ENCODE measurements at places on chromosomes 12 and 14.

DNA sequence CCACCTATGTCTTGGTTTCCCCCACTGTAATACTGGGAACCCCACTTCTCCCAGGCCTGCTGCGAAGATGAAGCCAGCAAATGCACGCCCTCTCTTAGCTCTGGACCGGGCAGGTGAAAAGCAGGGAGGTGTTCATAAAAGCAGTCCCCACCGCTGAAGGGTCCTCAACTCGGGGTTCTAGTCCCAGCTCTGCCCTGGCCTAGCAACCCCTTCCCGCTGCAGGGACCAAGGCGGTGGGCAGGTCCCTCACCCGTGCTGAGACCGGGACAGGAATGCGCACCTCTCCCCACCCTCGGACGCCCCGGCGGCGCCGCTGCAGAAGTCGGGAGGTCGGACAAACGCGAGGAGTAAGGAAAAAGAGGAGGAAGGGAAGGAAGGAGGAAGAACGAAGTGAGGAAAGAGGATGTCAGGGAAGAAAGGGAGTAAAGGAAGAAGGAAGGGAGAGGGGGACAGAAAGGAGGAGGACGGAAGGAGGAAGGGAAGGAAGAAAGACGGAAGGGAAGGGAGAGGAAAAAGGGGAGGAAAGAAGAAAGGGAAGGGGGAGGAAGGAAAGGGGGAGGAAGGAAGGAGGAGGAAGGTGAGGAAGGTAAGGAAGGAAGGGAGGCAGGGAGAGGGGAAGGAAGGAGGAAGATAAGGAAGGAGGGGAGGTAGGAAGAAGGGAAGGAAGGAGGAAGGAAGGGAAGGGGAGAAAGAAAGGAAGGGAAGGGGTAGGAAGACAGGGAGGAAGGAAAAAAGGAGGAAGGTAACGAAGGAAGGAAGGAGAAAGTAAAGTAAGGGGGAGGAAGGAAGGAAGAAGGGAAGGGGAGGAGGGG is 701 bp downstream of the SPRING1 start:
- DNase-seq: no peak

- no peak for DNase-seq
Observed at GRCh38 chr14:105484069-105484996, 2.4 kb upstream of the CRIP1 start.

DNA sequence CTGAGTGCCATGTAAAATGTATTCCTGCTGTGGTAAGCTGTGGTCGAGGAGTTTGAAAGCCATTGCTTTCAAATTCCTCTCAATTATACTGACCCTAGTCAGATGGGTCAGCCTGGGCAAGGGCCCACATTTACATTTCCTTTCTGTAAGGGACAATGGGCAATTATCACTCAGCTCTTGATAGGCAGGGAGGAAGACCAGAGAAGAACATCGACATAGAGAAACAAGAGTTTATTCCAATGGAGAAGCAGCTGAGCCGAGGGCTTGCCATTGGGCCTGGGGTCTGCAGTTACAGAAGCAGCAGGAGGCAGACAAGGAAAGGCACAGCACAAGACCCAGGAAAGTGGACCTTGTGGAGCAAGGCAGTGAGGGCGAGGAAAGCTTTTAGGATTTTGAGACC is 9.7 kb downstream of the NRIP2 start:
- DNase-seq: no peak

DNA sequence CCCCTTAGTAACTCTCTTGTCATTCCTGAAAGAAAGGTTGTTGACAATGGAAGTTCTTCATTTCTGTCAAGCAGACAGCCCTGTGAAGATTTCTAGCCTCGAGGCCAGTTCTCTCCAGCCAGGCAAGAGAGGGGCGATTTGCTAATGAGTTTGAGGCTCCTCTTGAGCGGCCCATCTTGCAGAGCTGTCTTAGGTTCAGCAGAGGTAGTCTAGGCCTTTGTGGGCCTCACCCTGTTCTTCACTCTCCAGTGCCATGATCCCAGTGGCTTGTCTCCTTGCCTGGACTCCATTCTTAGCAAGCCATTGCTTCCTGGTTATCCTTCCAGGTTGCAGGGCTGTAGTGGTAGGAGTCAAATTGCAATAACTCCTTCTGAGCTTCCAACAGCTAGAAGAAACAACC is 9.7 kb downstream of the TPH2 start:
- no peak for DNase-seq

- DNase-seq: no peak
Observed at GRCh38 chr12:50354908-50355307, 41.5 kb downstream of the FAM186A start.

- no peak for DNase-seq
Observed at GRCh38 chr14:75888945-75889344, 92.8 kb downstream of the TGFB3 start.

GRCh38 chr12:32783029-32783428 is 27.3 kb upstream of the YARS2 start:
- no peak for DNase-seq

DNA sequence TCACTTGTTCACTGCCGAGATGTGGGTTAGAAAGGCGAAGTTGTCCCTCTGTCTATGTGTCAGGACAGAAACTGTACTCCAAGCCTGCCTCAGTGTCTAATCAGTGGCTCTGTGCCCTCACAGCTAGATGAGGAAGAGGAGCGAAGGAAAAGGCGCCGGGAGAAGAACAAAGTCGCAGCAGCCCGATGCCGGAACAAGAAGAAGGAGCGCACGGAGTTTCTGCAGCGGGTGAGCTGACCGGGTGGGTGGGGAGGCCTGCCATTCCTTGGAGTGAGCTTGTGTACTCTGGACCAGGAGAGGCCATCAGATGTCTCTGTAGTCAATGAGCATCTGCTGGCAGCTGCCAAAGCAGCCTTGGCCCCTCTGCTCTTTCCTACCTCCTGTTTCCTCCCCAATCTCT is 33.5 kb downstream of the JDP2 start:
- DNase-seq: no peak

GRCh38 chr12:93573552-93574223 is 1.2 kb downstream of the SOCS2 start:
- no peak for DNase-seq

- DNase-seq: no peak
Observed at GRCh38 chr14:94500264-94500663, 9.0 kb downstream of the SERPINA12 start.

DNA sequence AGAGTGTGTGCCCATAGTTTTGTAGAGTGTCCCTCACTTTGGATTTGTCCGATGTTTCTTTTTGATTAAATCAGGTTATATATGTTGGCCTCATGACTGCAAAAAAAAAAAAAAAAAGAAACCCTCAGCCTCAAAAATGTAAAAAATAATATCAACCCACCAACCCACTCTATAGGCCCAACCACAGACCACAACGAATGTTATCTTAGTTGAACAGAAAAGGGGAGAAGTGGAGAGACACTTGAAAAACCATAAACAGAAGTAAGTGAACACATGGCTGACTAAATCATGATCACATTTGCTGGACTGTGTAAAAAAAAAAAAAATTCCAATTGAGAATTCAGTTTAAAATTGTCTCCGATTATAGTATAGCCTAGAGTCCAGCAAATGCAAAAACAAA is 45.5 kb upstream of the ST8SIA1 start:
- DNase-seq: no peak

- DNase-seq: no peak
Observed at GRCh38 chr14:94897082-94897481, 127.2 kb upstream of the GSC start.

- DNase-seq: no peak
Observed at GRCh38 chr14:74913393-74913910, 9.6 kb downstream of the RPS6KL1 start.

DNA sequence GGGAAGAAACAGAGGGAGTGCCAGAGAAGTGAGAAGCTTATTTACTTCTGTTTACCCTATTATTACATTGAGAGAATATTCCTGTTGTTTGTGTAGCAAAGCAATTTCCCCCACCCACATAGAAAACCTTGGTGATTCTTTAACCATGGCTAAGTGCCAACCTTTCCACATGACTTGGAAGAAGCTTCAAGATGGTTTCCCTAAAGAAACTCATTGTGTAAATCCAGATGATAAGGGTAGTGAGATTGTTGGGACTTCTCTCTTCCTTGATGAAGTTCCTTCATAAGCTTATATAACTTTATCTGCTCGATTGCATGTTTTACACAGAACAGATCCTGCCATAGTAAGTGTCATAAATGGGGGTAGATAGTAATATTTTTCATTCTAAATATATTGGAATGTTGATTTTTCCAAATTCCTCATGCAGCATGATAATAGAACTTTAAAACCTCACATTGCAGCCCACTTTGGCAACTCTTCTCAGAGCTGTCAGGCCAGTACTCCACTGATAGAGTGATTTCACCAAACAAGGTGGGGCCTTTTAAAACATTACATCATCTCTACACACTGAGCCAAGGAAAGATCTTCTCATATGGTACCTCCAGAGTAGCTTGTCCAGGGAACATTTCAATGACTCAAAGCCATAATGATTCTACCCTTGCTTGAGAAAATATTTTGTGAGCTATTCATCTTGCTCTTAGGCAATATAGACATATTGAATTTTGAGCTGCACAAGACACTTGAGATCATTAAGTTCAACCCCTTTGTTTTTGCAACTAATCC is 47.8 kb upstream of the KIF21A start:
- DNase-seq: no peak

DNA sequence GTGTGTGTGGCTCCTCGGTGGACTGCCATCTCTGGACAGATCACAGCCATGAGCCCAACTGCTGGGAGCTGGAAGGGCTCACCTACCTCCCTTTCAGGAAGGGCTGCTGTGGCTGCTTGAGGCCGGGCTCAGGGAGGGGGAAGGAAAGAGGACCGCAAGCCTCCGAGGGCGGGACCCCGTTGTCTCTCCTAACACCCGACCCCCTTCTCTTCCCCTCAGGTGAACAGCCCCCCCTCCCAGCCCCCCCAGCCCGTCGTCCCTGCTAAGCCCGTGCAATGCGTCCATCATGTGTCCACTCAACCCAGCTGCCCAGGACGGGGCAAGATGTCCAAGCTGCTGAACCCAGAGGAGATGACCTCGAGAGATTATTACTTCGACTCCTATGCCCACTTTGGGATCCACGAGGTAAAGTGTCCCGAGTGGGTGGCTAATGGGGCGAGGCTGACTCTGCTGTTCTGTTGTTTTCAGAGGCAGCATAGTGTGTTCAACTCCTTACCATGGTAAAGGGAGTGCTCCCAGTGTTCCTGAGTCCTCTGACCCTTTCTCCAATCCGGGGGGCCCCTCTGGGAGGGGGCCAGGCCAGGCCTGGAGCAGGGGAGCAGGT is 49.5 kb downstream of the PRMT8 start:
- no peak for DNase-seq

GRCh38 chr14:50835280-50835679 is 4.3 kb upstream of the NIN start:
- DNase-seq: no peak

GRCh38 chr12:114401328-114402083 is 4.4 kb downstream of the TBX5 start:
- no peak for DNase-seq

GRCh38 chr14:54207075-54207474 is 189.7 kb upstream of the CDKN3 start:
- no peak for DNase-seq

GRCh38 chr12:49944046-49944445 is 6.5 kb upstream of the AQP2 start:
- no peak for DNase-seq

DNA sequence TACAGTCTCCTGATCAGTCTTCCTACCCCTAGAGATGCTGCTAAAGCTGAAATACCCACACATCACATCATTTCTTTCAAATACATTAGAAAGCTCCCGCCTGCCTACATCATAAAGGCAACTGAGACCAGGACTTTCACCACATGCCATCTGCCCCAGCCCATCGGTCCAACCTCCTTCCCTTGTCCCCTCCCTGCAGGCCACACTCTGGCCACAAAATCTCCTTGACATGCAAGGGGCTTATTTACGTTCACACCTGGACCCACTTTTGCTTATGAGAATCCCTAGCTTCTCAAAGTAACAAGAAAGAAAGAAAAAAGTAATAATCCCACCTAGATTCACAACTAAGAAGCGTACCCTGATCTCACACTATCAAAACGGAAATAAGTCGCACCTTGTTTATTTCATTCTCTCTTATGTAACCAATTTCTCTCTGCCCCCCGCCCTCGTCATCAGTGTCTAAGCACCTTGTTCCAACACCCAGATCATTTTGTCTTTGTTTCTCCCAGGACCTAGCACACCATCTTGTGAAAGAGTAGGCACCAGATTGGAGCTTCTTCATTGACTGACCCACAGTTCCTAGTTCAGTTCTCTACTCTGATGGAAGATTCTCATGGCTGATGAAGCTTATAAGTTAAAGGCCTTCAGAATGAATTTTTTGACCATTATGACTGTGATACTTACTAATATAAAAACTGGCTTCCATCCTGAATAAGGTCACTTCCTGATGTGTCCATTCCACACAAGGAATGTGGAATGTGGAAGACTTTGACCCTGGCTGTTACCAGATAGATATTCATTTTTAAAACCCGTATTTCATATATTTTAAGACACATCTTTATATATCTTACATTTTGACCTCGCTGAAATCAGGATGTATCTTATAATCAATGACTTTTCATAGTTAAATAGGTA is 7.7 kb downstream of the WSB2 start:
- no peak for DNase-seq

GRCh38 chr14:23406244-23406643 is 1.8 kb downstream of the MYH6 start:
- peak; percentile 57 for DNase-seq

- DNase-seq: no peak
Observed at GRCh38 chr14:104690861-104691455, 1.5 kb downstream of the INF2 start.

DNA sequence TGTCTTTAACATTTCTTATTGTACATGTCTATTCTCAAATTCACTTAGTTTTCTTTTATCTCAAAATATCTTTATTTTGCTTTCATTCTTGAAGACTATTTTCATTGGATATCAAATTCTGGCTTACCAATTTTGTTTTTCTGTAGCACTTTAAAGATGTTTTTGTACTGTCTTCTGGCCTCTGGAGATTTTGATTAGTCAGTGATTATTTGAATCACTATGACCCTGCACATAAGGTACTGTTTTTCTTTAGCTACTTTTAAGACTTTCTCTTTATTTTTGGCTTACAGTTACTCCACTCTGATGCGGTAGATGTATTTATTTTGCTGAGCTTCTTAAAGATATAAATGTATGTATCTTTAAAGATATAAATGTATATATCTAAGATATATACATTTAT is 49.6 kb downstream of the MYRFL start:
- no peak for DNase-seq

DNA sequence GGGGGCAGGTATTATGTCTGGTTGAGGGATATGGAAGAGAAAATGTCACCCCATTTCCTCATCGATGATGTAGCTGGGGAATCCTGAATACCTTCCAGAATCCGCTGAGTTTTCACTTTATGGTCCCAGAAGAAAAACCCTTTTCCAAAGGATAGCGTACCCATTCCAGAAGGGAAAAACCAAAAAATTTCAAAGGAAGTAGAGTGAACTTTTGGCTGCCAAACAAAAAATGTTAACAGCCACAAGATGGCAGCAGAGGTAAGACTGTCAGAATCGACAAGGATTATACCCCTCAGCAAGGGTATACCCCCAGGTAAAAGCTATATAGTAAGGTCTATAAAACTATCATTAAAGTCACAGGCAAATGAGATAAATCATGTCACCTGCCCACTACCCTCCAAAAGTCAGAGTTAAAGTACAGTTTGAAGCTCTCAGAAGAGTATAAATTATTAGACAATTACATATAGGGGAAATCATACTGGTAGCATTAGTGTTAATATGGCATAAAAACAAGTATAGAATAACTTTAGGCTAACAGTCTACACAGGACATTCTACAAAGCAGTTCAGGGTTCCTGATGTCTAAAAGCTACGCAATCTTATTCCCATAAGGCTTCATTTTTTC is 18.0 kb downstream of the ACIN1 start:
- DNase-seq: no peak

Data from DMS79 (cell line).